ENCODE measurements at places on chromosomes 2 and 18.
A peak's percentile ranks its signal among the peaks of the same experiment; 100 is the strongest.

DNA sequence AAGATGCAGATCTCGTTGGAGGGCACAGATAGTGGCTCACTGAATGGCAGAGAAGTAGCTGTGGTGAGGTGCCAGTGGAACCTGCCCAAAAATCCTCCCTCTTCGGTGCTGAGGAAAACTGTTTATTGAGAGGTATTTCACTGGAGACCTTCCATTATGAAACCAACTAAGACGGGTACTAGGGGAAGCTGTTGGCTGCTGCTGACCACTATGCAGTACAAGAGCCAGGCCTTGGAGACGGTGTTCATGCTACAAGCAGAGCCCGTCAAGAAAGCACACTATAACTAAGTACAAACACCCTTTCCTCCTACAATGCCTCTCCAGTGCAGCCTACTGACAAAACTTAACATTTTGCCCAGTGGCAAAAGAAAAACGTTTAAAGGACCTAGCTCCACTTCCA is 4.6 kb downstream of the ARL5A start:
- no peak for DNase-seq

DNA sequence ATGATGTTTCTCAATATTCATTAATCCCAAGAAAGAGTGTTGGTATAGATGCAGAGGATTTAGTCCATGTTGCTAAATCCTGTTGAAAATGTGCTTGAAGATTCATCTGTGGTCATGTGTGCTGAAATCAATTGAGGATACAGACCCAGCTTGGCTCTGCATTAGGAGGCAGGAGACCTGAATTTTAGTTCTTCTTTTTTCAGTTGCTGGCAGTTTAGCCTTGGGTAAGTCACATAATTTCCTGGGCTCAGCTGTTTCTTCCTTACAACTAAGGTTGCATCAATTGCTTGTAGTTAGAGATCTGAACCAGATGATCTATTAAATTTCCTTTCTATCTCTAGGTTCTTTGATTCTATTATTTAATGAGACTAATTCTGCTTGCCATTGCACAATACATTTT is 54.4 kb downstream of the SETBP1 start:
- DNase-seq, result no peak

DNA sequence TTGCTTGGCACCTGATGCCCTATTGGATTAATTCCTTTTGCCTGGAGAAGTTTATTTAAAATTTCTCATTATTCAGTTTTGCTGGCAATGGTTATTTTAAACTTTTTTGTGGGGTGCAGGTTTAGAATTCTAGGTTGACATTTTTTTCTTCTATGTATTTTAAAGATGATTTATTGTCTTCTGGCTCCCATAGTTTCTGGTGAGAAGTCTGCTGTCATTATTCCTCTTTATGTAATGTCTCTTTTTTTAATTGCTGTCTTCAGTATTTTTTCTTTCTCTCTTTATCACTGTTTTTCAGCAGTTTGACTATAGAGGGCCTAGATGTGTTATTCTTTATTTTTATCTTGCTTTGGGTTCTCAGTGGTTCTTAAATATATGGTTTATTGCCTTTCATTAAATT is 182.2 kb upstream of the STON1 start:
- no peak for DNase-seq

DNA sequence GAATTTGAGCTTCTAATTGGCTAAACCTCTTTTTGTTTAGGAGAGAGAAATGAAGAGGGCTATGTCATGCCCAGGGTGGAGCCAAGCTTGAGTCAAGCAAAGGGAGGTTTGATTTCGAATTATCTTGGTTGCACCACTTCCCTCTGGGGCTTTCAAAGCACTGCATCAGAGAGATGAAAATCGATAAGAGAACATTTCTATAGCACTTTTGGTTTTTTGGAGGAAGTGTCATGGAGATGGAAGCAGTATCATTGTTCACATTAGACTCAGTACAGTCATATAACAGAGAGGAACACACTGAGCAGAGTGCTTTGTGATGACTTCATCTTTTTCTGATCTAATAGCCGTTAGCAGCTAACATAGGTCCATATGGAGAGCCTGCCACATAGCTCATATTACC is 120.3 kb upstream of the UXS1 start:
- no peak for DNase-seq

DNA sequence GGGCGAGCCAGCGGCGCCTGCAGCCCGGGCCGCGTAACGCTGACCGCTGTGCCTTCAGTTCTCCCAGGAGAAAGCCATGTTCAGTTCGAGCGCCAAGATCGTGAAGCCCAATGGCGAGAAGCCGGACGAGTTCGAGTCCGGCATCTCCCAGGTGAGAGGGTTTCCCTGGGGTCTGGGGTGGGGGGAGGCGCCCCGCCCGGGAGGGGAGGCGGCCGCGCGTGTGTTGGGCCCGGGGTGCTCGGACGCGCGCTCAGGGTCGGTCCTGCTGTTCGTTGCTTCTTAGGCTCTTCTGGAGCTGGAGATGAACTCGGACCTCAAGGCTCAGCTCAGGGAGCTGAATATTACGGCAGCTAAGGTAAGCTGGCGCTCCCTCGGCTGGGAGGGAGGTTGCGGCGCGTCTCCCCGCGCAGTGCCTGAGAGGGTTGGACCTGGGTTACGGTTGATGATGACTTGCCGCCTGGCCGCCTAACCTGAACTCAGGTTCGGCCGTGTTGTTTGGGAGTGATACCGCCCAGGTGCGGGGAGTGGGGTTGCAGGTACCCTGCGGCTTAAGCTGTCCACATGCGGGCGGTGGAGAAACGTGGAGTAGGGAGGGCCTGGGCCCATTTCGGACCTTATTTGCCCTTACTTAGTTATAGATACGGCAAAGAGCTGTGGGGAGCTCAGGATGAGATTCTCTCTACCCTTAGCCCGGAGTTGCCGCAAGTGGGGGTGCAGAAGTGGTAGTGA is 638 bp downstream of the RPS7 start:
- DNase-seq, result no peak

DNA sequence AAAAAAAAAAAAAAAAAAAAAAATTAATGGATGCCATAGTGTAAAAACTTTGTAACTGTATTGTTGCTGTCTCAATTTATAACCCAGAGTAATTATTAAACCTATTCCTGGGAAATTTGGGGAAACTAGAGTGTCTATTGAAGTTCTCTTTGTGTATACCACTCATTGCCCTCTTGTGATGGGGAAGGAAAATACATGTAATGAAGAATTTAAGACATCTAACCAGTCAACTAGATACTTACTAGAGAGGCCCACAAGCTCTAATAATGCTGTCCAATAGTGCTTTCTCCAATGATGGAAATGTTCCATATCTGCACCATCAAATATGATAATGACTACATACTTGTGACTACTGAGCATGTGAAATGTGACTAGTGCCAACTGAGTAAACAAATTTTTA is 168.5 kb upstream of the SLC39A10 start:
- DNase-seq, result no peak

- no peak for DNase-seq
Measured at GRCh38 chr2:163990101-163990500, 254.3 kb upstream of the FIGN start.

GRCh38 chr2:9269695-9270360 is 63.2 kb downstream of the ASAP2 start:
- no peak for DNase-seq

GRCh38 chr2:162929571-162929970 is 91.0 kb upstream of the KCNH7 start:
- no peak for DNase-seq

- DNase-seq, result no peak
Measured at GRCh38 chr2:142678164-142678563, 199.3 kb upstream of the KYNU start.

- no peak for DNase-seq
Measured at GRCh38 chr2:136175868-136176267, 57.9 kb upstream of the CXCR4 start.

- no peak for DNase-seq
Measured at GRCh38 chr2:174195253-174195652, 53.1 kb downstream of the OLA1 start.

DNA sequence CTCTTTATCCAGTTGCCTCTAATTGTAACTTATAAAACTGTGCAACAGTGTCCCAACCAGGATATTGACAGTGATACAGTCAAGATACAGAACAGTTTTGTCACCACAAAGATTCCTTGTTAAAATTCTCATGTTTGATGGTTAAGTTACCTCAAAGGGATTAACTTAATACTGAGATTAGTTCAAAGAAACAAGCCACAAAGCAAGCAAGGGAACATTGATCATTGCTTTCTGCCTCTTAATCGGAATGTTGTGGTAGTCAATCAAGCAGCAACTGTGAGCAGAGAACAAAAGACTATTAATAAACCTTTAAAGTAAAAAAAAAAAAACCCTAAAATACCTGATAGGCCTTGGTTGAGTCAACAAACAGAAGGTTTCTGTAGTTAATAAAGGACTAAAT is 352.3 kb downstream of the PARD3B start:
- DNase-seq, result no peak

DNA sequence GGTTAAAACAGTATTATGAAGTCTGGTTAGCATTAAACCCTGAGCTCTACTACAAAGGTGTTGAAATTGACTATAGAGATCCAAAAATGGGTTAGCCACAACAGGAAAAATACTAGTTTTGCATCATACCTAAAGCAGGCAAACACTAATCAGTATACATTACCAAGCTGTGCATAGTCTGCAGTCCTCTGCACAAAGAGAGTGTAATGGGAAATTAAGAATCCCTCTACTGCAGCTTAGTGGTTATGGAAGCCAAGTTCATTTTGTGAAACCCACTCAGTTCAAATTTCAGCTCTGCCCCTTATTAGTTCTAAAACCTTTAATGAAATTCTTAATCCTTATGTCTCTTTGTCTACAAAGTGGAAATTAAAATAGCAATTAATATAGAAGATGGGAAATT is 192.1 kb downstream of the MBD2 start:
- no peak for DNase-seq

DNA sequence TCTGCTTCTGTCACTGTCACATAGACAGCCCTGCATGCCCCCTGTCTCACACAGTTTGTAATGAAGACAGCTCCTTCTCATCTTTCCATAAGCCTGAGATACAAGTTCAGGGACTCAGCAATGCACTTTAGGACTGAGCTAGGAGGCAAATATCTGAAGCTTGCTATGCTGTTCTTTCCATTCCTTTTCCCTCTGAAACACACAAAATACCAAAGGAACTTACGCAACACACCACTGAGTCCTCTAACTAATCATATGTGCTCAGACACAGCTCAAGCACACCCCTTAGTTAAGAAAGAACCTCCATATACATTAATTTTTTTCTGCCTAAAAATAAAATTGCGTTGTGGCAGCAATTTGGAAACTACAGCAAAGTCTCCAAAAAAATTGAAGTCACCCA is 17.9 kb downstream of the SERPINB8 start:
- DNase-seq, result no peak

DNA sequence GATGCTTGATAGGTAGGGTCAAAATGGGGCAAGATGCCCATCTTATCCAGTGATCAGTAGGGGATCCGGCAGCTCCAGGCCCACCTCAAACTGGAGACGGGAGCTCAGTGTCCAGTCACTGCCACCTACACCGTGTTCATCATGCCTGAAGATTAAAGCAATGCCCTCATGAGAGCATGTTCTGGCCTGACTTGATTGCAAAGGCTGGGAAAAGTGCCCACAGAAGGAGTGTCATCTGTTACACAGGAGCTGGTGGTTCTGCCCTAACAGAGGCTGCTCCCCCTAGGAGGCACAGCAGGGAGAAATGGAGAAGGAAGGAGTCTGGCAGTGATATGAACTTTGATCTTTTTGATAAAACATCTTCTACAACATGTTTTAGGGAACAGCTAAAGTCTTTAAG is 92.3 kb downstream of the CCBE1 start:
- no peak for DNase-seq

DNA sequence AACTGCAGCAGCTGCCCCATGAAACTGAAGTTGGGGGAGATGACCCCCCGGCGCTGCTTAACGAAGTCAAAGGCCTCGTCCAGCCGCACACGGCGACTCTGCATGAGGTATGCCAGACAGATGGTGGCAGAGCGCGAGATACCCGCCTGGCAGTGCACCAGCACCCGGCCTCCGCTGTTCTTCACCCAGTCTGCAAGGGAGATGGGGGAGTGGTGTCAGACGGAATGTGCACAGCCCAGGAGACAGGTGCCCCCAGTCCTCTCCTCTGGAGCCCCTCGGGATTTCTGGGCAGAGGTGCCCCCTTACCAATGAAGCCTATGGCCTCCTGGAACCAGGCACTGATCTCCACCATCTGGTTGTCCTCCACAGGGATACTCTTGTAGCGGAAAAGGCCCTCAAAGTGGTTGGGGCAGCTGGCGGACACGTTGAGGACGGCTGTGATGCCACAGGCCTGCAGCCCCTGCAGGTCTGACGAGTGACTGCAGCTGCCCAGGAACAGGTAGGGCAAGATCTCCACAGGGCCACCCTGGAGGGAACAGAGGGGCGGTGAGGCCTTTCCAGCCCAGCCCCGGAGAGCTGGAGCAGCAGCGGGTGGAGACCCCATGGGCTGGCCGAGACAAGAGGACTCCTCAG is 1.3 kb downstream of the DUSP2 start:
- DNase-seq, result no peak

DNA sequence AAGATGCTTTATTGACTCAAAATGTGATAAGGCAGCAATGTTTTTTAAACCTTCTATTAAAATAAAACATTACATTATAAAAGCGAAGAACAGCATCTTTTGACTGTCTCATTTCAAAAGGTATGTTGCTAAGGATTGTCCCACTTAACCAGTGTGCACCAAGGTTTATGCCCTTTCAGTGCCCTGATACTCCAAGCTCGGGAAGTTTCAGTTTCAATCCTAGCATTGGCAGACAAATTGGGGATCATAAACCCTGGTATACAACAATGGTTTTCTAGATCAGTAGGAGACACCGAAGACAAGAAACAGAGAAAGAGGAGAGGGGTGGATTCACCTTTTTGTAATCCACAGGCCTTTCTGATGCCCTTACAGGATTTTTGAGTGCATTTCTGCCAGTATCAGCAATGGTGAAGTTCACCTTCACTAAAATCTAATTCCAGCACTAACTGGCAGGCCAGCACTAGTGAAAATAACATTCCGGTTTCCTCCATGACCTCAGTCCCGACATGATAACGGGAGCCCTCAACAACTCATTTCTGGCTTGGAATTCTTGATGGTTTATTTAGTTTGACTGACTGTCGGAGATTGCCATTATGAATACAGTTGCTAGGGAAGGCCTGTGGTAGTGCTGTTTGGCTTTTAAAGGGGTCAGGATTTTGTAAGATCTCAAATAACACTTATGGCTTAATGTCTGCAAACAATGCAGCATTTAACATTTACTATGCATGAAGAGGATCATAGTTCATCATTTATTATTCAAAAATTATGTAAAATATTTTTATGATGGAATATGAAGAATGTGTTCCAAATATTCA is 33.3 kb upstream of the FIGN start:
- no peak for DNase-seq

GRCh38 chr2:66445076-66445924 is 10.4 kb downstream of the MEIS1 start:
- DNase-seq, result no peak

GRCh38 chr18:40707797-40708196 is 1247.2 kb upstream of the PIK3C3 start:
- no peak for DNase-seq

GRCh38 chr18:9701609-9702349 is 6.3 kb upstream of the RAB31 start:
- peak; percentile 3 for DNase-seq

- DNase-seq, result peak; percentile 52
Measured at GRCh38 chr18:62524440-62525200, 1.8 kb downstream of the ZCCHC2 start.

GRCh38 chr2:32991091-32991845 is 44.5 kb downstream of the LTBP1 start:
- DNase-seq, result no peak

GRCh38 chr2:24820175-24820513 is 26.9 kb downstream of the CENPO start:
- DNase-seq, result no peak

Data from activated T-helper 9 cell treated with anti-CD3 and anti-CD28 coated beads, Interleukin-2, amount 50 U/mL, for 16 hours (primary cell).